ENCODE measurements at places on chromosomes 5 and 9. TPM values are rescaled to one million over a fixed set of nuclear protein-coding genes. Genes with fewer than 3 reads are reported as not detected.

The DCAF10 gene
- 15.3 TPM for total RNA-seq

The SPATA31E1 gene
- total RNA-seq = not detected

The TXNDC8 gene
- total RNA-seq = not detected

The PCDHA8 gene
- not detected for total RNA-seq

The BTNL9 gene
- total RNA-seq = 1.6 TPM

The RLN1 gene
- 0.84 TPM for total RNA-seq

The UNC5A gene
- total RNA-seq = not detected
